ENCODE measurements at places on chromosomes 5 and 9.
A peak's percentile ranks its signal among the peaks of the same experiment; 100 is the strongest.

DNA sequence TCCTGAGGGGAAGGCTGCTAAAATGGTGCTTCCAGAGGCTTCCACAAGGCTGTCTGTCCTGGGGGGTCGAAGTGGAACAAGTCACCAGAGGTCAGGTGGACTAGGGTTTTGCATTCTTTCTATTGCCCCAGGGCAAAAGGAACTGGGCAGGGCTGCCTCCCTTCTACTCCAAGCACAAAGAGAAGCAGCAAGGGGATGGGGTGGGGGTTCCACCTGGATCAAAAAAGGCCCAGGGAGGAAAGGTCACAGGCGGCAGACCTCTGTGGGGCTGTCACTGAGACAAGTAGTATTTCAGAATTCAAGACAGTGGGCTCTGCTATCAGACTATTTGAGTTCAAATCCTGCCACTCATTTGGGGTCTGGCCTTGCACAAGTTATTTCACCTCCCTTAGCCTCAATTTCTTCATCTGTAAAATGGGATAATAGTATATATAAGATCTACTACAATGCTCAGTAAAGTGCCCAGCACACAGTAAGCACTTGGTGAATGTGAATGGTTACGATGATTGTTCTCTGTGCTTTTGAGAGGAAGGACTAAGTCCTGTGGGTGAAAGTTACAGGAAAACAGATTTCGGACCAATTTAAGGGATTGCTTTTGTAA, 1.9 kb upstream of the ARSI start:
- DNase-seq = no peak

DNA sequence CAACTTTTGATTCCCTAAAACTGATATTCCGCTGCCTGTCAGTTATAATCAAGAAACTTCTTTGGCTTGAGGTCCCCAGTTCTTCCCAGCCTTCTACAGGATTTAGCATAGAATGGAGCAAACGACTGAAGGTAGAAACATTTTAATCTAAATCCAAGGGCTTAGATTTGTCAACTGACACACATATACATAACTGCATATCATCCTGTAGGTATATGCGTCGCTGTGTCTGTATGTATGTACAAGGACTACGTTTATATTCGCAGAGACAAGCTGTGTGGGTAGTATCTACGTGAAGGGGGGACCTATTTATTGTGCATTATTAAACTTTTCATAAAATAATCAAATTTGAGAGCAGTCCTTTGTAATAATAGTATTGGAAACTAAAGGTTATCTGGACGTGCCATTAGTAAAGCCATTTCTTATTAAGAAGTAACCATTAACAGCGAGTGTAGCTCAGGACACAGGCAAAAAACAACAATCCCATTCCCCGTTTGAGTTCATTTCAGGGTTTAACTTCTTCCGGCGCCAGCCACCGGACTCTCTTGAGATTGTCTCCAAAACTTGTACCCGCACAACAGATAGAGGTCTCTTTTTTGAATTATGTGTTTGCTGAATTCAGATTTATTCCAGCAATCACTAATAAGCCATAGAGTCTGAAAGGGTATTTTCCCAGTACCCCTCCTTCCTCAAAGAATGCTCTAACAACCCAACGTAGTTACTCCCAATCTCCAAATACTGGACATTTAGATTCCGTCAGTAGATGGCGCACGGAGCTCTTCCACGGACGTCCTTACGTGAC, 2.1 kb upstream of the MLLT3 start:
- peak; percentile 1 for DNase-seq

DNA sequence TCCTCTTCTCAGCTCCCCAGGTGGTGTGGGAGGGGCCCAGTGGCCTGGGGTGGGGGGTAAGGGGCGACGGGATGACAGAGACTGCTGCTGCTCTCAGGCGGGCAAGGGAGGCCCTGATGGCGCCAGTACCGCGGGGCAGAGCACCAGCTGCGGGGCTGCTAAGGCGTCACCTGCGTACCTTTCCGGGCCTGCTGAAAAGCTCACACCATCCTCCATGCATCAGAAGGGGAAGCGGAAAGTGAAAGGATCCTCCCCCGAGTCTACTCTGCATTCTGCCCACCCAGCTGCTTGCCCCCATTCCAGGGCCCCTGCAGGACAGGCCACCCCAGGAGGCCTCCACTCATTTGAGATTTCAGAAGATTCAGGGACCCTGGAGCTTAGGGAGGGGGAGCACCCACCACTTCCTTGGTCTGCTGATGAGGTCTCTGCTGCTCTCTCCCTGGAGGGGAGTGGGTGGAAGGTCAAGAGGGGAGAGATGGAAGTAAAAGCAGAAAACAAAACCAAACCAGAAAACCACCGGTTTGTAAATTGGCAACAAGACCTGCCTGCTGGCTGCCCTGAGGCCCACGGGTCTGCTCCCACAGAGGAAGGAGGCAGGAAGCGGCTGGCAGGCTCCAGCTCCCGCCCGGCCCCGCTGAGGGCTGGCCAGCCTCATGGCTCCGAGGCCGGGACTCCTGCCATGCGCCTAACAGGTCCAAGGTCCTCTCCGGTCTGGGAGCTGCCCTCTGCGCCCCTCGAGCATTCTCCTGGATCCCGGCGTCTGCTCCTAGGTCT, 33.6 kb downstream of the PRRT1B start:
- peak; percentile 17 for DNase-seq

GRCh38 chr9:75490326-75490725, 400.1 kb upstream of the PCSK5 start:
- DNase-seq = no peak

GRCh38 chr5:138492560-138493045, 27.3 kb downstream of the EGR1 start:
- DNase-seq = no peak

GRCh38 chr5:68661237-68661636, 432.6 kb upstream of the SLC30A5 start:
- no peak for DNase-seq

- no peak for DNase-seq
Measured at GRCh38 chr5:87782916-87783315, 370.2 kb upstream of the CCNH start.

DNA sequence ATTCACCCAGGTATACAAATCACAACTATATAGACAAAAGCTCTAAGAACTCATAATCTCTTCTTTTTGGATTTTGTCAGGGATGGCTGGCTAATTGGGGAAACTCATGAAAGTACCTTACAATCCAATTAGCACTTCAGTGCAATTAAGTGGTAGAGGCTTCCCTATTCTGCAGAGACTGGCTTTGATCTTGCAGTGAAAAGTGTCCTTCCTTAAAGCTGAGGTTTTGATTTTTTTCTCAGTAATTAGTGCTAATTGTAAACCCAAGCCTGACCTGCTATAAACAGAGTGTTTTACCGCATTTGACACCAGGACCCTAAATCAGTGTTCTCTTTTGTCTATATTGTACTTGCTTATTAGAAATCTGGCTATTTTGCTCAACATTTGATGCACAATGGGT, 294.0 kb upstream of the EFNA5 start:
- no peak for DNase-seq

GRCh38 chr5:144794922-144795321, 624.2 kb downstream of the KCTD16 start:
- DNase-seq = no peak

DNA sequence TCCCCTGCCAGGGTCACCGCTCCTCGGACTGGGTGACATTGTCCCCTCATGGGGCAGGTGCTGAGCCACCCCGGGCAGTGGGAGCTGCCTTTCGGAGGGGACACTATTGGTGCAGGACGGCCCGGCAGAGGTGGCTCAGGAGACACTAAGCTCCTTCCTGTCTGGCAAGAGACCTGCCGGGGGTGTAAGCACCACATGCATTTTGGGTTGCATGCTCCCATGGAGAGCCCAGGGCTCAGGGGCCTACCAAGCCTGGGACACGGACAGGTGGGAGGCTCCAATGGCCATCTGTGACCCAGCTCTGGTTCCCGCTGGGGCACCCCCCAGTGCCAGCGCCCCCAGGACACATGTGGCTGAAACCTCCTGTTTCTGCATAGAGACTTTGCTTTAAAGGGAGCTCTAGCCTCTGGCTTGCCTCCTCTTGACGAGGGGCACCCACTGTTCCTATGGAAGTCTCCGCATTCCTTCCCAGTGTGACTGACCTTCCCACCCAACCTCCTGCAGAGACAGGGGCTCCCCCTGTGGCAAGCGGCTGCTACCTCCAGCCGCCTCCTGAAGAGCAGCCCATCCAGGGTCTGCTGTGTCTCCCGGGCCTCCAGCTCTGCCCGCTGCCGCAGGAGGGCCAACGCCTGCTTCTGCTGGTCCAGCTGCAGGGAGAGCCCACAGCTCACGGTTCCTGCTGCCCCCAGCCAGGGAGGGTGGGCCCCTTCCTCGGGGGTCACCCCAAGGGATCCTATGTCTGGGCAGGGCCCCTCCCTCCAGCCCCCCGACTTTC, 28.1 kb downstream of the CCDC187 start:
- DNase-seq = no peak

DNA sequence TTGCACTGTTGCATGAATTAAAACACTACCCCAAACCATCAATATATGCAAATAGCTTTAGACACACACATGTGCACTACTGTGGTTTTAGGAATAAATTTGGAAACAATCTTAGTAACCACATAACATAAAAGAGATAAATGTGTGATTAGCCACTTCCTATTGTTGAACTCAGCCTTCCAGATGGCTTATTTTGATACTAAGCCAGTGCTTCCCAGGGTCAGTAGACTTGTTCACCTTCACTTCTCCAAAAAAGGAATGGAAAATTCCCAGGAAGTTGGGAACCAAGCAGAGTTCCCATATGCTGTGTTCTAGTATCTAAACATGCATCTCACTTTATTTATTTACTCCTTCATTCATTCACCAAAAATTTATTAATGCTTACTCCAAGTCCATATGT, 47.8 kb downstream of the SVEP1 start:
- no peak for DNase-seq

- no peak for DNase-seq
Measured at GRCh38 chr9:133880851-133881661, 111.1 kb downstream of the VAV2 start.

- no peak for DNase-seq
Measured at GRCh38 chr9:122445155-122445749, 32.5 kb downstream of the OR1J1 start.

DNA sequence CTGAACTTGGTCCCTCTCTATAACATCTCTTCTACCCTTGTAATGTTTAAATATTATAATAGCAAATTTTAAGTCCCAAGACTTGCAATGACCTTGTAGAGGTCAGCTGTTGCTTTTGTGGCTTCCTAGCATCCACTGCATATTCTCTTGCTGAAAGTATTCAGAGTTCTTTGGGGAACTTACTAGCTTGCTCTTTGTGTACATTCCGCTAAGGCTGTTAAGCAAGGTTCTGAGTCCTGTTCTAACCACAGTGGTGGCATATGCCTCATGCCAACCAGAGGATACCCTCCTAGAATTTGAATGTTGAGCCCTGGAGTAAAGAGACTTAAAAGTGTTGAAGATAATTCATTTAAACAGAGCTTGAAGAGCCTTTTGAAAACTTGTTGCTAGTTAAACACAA, 570.9 kb downstream of the TLE1 start:
- DNase-seq = no peak

DNA sequence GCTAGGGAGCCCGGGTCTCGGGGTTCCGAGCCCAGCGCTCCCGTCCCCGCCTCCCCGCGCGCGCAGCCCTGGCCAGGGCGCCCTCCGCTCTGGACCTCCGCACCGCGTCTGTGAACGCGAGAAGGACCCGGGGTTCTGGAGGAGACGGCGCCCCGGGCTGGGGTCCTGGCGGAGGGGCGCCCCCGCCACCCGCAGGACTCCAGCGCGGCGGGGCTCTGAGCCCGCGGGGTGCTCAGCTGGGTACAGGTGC, 431 bp downstream of the TMOD1 start:
- no peak for DNase-seq

DNA sequence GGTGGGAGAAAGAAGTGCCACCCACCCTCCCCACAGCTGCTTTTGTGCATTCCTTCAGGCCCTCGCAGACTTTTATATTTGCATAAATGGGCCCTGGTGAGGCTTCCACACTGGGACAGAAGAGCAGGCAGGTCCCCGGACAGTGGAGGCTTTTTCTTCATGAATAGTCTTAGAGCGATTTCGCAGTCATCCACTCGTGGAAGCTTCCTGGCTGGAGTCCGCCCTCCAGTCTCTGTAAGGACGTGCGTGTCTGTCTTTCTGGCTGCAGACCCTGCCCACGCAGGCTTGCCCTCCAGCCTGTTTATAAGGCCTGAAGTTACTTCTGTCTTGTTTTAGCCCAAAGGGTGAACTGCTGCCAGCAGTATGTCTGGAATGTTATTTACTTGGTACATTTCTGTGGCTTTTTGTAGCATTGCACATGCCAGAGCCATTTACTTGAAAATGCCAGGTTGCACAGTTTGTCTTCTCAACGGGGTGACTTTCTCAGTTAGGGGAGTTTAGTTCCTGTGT, 195.7 kb downstream of the AOPEP start:
- DNase-seq = no peak

- DNase-seq = no peak
Measured at GRCh38 chr5:39755986-39756385, 331.2 kb upstream of the DAB2 start.

GRCh38 chr9:684054-684890, 157.2 kb upstream of the DMRT1 start:
- no peak for DNase-seq

- no peak for DNase-seq
Measured at GRCh38 chr5:136028782-136029742, at the start of gene TGFBI. TGFBI (plus strand) TSS chr5:136028988; CDS start chr5:136029056, 68 bp downstream.

GRCh38 chr9:100087218-100087617, 11.6 kb downstream of the ERP44 start:
- DNase-seq = no peak

GRCh38 chr5:116573702-116574366, 789 bp downstream of the SEMA6A start:
- no peak for DNase-seq

GRCh38 chr9:106930477-106930876, 67.5 kb downstream of the ZNF462 start:
- DNase-seq = no peak

DNA sequence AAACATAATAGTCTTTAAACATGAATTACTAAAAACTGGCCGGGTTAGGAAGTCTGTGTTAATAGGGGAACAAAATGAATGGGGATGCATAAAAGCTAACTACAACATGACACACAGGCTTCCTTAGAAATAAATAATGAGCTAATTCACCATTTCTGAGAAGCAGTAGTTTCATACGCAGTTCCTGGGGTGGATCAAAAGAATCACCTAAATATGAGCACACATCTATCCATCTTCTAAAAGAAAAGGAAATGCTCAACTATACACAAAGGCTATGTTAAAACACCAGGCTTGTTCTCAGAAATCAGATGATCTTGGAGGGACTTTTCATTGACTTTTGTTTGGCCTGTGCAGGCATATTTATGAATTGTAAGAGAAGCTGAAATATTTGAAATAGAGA, 373.0 kb downstream of the ARRDC3 start:
- no peak for DNase-seq

DNA sequence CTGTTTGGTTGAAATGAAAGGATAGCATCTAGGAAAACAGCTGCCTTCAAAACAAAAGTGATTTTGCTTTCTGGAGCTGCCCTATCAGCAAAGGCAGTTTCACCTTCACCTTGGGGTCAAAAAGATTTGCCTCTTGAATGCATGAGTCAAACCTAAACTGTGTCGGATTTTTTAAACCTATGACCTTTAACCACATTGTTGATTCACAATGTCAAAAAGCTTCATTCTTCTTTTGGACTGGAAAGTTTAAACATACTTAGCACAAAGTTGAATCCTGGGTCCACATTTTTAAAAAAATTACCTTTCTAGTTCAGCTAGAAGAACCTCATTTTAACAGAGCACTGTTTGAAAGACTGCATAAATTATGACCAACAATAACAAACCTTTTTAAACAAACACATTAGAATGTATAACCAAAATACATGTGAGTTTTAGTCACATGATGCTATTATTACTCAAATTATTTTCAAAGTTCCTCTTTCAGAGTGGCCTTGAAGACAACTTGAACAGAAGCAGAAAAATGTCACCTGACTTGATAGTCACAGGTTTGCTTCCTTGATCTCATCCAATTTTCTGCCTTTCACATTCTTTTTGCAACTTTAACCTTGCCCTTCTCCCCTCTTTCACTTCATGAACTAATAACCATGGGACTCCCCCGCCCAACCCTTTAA, 109.7 kb upstream of the LHFPL2 start:
- DNase-seq = no peak
